ENCODE measurements at places on chromosomes 3 and 15.

GRCh38 chr15:44137750-44138149 lies 57.3 kb downstream of the FRMD5 start:
- no peak for DNase-seq

DNA sequence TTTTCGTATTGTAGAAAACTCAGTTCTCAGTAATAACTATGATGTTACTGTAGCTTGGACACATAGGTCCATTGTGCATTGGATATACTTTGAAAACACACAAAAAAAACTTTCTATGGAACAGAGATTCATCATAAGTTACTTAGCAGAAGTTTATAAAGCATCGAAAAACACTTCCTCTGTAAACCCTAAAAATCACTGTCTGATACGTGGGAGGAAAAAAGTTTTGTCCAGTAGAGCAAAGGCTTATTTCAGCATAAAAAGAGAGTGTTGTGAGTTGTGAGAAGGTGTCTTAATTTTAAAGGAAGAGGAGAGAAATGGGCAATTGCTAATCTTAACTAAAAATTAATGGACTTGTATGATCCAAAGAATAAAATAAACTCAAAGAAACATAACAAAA lies 64.8 kb downstream of the OSTN start:
- no peak for DNase-seq

GRCh38 chr3:188217011-188217463 lies 63.1 kb downstream of the LPP start:
- DNase-seq, result no peak

DNA sequence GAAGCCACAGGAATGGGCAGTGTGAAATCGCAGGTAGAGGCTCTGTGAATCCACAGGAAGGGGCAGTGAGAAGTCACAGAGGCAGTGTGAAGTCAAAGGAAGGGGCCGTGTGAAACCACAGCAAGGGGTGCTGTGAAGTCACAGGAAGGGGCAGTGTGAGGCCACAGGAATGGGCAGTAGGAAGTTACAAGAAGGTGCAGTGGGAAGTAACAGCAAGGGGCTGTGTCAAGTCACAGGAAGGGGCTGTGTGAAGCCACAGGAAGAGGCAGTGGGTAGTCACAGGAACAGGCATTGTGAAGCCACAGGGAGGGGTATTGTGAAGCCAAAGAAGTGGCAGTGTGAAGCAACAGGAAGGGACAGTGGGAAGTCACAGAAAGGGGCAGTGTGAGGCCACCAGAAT lies 34.1 kb downstream of the GASK1A start:
- no peak for DNase-seq

- no peak for DNase-seq
Measured at GRCh38 chr15:38750786-38751185, 186.2 kb upstream of the RASGRP1 start.

DNA sequence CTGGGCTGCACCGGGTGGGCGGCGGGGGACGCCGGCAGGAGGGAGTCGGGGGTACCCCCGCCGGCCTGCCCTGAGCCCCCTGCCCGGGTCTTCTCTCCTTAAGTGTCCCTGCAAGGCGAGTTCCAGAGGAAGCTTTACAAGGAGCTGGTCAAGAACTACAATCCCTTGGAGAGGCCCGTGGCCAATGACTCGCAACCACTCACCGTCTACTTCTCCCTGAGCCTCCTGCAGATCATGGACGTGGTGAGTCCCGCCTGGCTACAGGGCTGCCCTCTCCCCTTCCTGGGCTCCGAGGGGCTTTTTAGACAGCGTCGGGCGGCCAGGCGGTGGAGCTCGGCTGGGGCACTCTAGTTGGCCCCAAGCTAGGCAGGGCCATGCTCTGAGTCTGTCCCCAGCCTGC lies 480 bp downstream of the CHRNA7 start:
- no peak for DNase-seq

GRCh38 chr3:135081856-135082434 lies 286.9 kb downstream of the EPHB1 start:
- DNase-seq, result no peak

DNA sequence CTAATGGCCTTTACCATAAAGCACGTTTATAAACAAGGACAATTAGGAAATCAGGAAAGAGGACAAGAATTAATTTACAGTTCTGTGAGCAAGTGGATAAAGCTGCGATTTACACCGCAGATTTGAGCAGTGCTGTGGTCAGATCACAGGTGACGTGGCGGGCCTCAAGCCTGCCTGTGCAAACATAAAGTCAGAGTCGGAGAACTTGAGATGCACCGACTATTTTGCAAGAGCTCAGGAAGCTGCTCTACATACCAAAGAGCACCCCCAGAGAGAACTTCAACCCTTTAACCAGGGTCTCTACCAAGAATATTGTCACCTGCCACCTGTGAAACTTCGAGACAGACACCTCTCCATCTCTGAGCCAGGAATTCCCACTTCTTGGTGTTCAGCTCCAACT lies 35.7 kb downstream of the MECOM start:
- DNase-seq, result no peak

- no peak for DNase-seq
Measured at GRCh38 chr3:146277953-146278631, 27.2 kb upstream of the PLSCR4 start.

DNA sequence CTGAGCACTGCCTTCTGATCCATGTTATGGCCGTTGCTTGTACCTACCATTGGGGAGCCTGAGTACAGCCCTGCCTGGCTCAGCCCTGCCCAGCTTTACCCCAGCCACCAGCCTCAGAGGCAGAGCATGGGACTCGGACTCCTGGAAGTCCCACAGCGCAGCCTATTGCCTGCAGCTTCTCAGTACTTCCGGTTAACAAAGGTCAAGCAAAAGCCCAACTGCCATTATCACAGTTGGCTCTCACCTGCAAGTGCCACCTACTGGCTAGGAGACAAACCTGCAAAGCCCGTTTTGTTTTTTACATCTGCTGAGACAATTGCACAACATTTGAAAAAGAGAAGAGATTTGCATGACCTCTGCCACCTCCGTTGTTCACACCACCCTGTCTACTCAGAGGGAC lies 1081.7 kb downstream of the NAALADL2 start:
- no peak for DNase-seq

DNA sequence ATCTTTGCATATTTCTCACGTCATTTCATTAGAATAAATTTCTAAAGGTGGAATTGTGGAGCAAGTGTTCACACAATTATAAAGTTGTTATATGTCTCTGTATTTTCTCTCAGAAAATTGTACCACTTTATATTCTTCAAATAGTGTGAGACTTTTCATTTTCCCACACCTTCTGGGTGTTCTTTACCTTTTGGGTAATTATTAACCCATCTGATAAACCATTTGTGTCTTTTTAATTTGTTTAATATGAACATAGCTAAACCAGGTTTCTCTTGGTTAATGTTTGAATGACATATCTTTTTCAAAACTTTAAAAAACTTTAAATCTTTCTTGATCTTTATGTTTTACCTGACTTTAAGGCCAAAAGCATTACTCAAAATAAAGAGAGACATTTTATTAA lies 40.5 kb downstream of the DZIP3 start:
- DNase-seq, result no peak

DNA sequence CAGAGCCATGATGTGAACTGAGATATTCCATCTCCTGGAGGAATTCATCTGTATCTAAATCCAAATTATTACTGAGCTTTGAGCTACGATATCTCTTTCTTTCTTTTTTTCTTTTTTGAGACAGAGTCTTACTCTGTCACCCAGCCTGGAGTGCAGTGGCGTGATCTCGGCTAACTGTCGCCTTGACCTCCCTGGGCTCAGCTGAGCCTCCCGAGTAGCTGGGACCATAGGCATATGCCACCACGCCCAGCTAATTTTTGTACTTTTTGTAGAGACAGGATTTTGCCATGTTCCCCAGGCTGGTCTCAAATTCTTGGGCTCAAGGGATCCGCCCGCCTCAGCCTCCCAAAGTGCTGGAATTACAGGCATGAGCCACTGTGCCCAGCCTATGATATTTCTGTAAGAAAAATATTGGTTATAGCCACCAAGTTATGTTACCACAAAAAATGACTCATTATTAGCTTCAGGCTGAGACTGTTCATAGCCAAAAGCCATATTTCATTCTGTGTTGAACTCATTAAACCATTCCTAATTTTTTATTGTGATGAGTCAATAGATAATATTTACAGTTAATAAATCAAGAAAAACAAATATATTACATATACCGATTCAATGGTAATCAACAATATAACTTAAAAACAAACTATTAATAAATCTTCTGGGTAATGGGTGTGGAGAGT lies 27.1 kb upstream of the SLC30A4 start:
- DNase-seq, result no peak

DNA sequence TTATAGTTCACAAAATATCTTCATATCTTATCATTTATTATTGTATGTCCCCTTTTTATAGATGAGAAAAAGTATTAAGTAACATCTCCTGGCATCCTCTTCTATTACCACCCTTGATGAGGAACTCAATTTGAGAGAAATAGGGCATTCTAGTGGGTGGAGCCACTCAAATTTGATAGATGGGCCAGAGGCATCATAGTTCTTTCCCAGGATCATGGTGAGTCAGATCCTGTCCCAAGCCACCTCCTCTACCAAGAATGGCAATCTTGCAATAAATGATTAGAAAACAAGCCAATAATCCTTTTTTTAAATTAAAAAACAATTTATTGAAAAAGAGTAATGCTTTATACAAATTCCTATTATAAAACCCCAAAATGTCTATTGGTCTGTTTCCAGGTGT lies 16.8 kb downstream of the CLDN1 start:
- DNase-seq, result no peak
